ENCODE measurements at places on chromosomes 11 and 22.

GRCh38 chr11:117255966-117256365, 23.5 kb downstream of the RNF214 start:
- no peak for DNase-seq

DNA sequence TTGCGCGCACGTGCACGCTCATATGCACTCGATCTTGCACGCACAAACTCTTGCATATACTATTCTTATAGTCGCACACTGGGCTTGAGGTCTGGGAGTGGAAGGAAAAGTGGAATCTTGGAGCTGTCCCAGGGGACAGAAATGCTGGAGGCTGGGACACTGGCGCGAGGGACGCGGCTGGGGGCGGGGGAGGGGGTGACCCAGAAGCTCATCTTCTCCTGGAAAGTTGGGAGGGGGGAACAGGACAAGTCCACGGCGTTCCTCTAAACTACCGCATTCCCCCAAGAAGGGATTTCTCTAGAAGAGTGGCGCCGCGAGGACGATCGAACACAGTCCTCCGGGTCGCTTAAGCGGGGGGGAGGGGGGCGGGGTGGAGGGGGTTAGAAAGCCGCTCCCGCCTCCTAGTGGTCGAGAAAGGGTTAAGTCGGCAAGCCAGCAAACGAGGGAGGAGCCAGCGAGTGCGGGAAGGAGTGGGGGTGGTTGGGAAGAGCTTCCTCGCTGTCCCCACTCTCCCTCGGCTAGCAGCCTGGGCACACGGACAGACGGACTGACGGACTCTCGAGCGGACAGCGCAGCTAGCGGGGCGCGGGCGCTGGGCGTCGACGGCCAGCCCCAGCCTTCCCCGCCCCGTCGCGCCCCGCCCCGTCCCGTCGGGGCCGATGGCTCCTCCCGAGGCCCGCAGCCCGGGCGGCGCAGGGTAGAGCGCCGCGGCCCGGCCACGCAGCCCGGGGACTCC, at the start of gene RTN4RL2:
TSS of gene RTN4RL2 (plus strand) at position 507 of the 736 bp plus-strand sequence. CDS start 338 bp downstream, outside the sequence.
- DNase-seq = peak; percentile 40

- DNase-seq = peak; percentile 12
These were observed 39.0 kb downstream of the CTNND1 start for GRCh38 chr11:57800444-57801182.

DNA sequence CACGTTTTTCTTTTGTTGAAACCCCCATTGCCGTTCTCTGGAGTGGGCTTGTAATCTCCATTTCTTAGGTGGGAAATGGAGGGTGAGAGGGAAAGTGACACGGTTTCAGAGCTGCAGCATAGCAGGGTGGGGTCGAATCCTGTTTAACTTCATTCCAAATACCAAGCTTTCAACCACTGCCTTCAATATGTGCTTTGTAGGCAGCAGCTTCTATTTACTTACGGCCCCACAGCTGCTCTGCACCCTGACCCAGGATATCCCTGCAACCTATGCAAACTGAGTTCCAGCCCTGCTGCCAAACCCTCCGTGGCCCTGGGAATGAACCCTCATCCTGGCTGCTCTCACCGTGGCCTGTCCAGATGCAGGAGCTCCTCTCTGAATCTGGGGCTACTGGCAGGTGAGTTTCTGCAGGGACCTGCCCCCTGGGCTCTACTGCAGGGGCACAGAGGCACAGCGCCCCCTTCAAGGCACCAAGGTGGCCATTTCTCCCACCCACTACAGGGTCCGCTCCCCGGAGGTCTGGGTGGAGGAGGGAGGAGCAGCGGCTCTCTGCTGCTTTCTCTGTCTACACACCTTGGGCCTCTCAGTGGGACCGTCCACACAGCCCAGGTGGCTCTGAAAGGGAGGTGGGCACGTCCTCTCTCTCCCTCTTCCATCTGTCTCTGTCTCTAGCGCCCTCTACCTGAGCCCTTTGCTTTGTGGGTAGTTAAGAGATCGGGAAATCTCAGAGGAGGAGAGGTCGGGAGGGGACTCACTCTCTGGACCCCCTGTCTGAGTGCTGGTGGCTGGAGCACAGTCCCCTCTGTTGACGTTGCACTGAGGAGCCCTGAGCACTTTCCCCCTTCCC, 279.1 kb downstream of the BRD1 start:
- no peak for DNase-seq

GRCh38 chr22:29146771-29147170, 58.9 kb upstream of the EMID1 start:
- DNase-seq = no peak

- no peak for DNase-seq
These were observed 1.0 kb downstream of the MN1 start for GRCh38 chr22:27800250-27801201.

GRCh38 chr11:19474954-19475721, 234.4 kb upstream of the E2F8 start:
- DNase-seq = no peak

DNA sequence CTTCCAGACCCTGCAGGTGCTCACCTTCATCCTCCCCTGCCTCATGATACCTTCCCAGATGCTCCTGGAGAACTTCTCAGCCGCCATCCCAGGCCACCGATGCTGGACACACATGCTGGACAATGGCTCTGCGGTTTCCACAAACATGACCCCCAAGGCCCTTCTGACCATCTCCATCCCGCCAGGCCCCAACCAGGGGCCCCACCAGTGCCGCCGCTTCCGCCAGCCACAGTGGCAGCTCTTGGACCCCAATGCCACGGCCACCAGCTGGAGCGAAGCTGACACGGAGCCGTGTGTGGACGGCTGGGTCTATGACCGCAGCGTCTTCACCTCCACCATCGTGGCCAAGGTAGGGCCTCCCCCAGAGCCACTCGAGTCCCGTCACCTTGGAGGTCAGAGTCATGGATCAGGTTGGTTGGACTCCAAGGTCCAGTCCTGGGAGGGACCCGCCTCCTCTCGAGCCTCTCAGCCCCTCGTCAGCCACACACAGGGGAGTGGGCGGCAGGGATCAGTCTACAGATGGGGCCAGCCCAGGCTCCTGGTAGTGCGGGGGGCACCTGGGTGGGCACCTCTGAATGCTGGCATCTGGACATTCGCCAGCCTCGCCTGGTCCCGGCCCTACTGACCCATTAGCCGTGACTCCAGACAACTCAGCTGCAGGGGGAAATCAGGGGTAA, 34.8 kb upstream of the SLC22A12 start:
- no peak for DNase-seq

GRCh38 chr11:114170226-114170625, 110.7 kb downstream of the ZBTB16 start:
- no peak for DNase-seq
